Activated T-cell treated with anti-CD3 and anti-CD28 coated beads, Interleukin-2, amount 50 U/mL, for 4 hours (primary cell): ENCODE measurements at places on chromosomes 4 and X. TPM values are rescaled to one million over a fixed set of nuclear protein-coding genes. Genes with fewer than 3 reads are reported as not detected.

DNA sequence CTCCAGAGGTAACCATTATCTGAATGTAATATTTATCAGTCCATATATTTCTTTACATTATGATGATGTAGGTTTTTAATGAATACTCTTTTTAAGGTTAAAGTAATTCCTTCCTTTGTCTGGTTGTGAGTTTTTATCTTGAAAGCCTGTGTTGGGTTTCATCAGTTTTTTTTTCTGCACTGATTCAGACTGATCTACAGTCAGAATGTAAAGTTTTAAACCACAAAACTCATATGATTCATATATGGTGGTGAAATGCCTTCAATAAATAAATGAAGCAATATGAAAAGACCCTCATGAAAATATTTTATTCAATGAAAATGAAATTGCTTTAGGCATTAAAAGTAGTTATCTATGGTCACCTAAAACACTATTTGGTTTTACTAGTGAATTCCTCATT, 47.1 kb downstream of the SORBS2 start:
- DNase-seq: no peak

GRCh38 chrX:107603429-107604159, 24.7 kb upstream of the PRPS1 start:
- no peak for DNase-seq

- no peak for DNase-seq
Observed at GRCh38 chr4:88722276-88722780, 24.7 kb upstream of the NAP1L5 start.

- no peak for DNase-seq
Observed at GRCh38 chrX:131626681-131627296, 82.9 kb downstream of the OR13H1 start.

- no peak for DNase-seq
Observed at GRCh38 chrX:14290335-14290734, 239.0 kb upstream of the GLRA2 start.

- no peak for DNase-seq
Observed at GRCh38 chr4:135207531-135207930, 1005.9 kb upstream of the PABPC4L start.

- no peak for DNase-seq
Observed at GRCh38 chrX:151515237-151515636, 48.2 kb upstream of the PASD1 start.

DNA sequence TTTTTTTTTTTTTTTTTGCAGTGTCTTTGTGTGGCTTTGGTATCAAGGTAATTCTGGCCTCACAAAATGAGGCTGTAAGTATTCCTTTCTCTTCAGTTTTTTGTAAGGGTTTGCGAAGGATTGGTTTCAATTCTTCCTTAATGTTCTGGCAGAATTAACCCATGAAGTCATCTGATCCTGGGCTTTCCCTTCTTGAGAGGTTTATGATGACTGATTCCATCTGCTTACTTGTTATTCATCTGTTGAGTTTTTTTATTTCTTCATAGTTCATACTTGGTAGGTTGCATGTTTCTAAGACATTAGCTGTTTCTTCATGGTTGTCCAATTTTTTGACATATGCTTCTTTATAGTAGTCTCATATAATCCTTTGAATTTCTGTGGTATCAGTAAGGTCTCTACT, 181.4 kb upstream of the PDE5A start:
- no peak for DNase-seq

GRCh38 chrX:24774650-24775049, 80.9 kb downstream of the POLA1 start:
- DNase-seq: no peak

DNA sequence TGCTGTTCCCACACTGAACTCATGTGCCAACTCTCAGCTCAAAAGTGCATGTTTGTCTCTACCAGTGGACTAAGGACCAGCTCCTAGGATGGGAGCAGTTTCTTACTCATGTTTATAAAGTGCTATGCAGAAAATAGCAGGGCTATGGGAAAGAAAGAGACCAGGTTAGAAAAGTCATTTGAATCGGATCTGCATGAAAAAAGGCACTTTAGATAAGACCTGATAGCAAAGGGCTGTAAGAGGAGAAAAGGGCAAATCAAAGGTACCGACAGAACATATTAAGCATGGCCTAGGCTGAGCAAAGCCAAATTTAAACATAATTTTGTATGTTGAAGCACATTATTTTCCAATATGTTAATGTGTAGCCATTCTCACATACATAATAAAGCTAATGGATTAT, 362.3 kb upstream of the ZFP42 start:
- DNase-seq: no peak

- no peak for DNase-seq
Observed at GRCh38 chr4:179719766-179720450, 2277.7 kb upstream of the AGA start.

DNA sequence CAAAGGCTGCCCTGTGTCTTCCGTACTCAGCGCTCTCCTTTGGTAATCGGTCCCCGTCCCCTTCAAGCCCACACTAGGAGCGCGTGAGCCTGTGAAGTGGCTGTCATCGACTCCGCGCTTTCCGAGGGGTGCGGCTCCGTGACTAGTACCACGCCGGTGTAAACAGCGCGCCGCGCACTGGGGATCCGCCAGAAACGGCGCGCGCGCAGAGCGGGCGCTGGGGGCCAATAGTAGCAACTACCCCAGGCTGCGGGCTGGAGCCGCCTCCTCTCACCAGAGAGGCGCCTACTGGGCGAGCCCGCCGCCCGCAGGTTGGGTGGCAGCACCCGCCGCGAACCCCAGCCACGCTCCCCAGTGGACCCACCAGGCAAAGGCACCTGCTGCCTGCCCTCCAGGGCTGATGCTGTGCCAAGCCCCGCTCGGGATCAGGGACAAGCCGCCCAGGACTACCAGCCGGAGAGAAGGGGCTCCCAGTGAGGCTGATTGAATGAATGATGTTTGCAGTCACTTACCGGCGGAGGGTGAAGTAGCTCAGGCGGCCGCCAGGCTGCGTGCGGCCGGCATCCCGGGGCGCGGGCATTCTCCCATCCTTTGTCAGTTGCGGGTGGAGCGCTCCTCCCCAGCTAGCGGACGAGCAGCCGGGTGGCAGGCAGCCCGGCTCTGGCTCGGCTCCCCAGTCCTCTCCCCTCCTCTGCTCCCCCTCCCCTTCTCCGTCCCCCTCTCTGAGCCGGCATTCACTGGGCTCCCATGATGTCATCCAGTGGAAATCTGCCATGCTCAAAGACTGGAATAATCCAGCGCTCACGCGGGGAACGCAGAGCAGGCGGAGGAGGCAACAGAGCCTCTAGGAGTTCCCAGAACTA, 370.3 kb upstream of the SMIM31 start:
- no peak for DNase-seq

DNA sequence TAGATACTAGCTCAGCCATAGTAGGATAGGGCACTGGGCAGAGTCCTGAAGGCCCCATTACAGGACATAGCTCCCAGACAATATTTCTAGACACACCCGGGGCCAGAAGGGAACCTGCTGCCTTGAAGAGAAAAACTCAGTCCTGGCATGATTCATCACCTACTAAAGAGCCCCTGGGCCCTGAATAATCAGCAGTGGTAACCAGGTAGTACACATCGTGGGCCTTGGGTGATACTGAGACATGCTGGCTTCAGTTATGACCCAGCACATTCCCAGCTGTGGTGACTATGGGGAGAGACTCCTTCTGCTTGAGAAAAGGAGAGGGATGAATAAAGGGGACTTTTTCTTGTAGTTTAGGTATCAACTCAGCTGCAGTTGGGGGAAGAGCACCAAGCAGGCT, 104.3 kb upstream of the STK26 start:
- DNase-seq: no peak

- DNase-seq: no peak
Observed at GRCh38 chr4:162865102-162865501, 301.6 kb downstream of the NAF1 start.

GRCh38 chr4:123652476-123652875, 255.9 kb downstream of the SPRY1 start:
- no peak for DNase-seq

- DNase-seq: peak; percentile 56
Observed at GRCh38 chrX:69285881-69286564, 120.8 kb upstream of the PJA1 start.

DNA sequence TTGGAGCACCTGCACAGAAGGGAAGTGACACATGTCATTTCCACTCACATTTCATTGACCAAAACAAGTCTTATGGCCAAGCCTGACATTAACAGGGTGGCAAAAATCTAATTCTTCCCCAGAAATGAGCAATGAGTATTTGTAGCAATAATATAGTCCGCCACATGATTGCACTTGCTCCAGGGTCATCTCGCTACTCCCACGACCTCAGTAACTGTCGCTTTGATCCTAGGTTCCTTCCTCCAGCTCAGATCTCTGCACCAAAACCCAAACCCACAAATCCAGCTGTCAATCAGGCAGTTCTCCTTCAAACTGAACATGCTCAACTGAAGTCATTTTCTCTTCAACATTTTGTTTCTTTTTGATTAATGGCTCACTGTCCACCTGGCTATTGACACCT, 25.2 kb upstream of the PTTG2 start:
- no peak for DNase-seq

- DNase-seq: no peak
Observed at GRCh38 chrX:154967603-154968002, 54.9 kb downstream of the F8 start.

GRCh38 chr4:148883435-148883834, 441.2 kb upstream of the NR3C2 start:
- DNase-seq: no peak

DNA sequence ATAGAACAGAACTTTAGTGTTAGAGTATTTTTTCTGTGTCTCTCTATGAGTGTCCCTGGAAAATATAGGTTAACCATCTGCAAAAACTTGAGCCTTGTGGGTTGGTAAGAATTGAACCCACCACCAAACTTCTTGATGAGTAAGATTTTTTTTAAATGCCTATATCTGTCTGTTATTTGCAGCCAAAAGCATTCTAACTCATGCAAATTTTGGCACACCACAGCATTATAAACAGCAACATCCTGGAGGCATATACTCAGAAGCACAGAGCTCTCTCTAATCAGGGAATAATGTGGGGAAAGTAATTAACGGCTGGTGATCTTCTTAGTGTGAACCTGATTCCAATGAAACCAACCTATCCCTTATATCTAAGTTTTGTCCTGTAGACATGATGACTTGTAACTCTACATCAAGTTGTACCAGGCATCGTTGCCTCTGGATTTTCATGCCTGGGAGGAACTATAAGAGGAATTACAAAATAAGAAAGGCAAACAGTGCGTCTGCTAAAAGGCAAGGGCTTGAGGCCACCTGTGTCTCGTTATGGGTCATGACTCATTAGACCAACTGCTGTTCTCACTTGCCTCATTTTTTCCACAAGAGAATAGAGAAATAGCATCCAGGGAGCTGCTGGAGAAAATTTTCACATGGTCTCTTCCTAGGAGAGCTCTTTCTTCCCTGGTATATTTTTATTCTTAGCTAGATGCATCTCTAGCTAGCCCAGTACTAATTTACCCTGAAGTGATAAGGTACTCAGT, 202.4 kb downstream of the CHIC2 start:
- DNase-seq: no peak

DNA sequence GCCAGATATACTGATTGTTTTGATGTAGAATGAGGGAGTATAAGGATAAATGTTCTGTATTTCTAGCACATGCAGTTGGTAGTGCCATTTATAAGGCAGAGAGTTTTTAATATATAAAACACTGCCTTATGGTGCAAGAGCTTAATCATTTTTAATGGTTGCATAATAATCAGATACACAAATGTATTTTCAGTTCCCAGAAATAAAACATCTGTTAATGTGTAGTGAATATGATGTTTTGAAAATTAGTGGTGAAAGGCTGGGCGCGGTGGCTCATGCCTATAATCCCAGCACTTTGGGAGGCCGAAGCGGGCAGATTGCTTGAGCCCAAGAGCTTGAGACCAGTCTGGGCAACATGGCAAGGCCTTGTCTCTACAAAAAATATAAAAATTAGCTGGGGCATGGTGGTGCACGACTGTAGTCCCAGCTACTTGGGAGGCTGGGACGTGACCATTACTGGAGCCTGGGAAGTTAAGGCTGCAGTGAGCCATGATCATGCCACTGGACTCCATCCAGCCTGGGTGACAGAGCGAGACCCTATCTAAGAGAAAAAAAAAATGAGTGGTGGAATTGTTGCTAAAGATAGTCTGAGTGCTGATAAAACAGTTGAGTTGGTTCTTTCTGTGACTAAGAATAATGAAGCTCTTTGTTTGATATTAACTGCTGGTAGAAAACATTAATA, 29.3 kb downstream of the CLCN3 start:
- no peak for DNase-seq

DNA sequence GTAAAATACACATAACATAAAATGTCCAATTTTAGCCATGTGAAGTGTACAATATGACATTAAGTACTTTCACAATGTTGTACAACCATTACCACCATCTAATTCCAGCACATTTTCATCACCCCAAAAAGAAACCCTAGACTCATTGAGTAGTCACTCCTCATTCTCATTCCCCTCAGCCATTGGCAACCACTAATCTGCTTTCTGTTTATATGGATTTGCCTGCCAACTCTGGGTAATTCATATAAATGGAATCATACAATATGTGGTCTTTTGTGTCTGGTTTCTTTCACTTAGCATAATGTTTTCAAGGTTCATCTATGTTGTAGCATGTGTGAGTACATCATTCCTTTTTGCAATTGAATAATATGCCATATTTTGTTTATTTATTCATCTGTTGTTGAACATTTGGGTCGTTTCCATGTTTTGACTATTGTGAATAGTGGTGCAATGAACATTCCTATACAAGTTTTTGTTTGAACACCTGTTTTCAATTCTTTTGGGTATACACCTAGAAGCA, 43.0 kb downstream of the EIF2S3 start:
- no peak for DNase-seq

GRCh38 chrX:153400146-153401132, 711 bp downstream of the PNMA6E start:
- DNase-seq: peak; percentile 45

- DNase-seq: no peak
Observed at GRCh38 chrX:136138939-136139338, 8.4 kb upstream of the FHL1 start.

The TRO gene
- total RNA-seq: 2.8 TPM

The LPAR4 gene
- total RNA-seq: not detected

The CSN1S1 gene
- total RNA-seq: not detected

The MAGEA9B gene
- not detected for total RNA-seq

The ZNF711 gene
- 0.53 TPM for total RNA-seq

The MAGEE1 gene
- total RNA-seq: 3.0 TPM

The KLHL13 gene
- total RNA-seq: 1.0 TPM

The FOXO4 gene
- total RNA-seq: 3.4 TPM

The TLR1 gene
- 1.1 TPM for total RNA-seq

The BEX3 gene
- total RNA-seq: 9.1 TPM
